Inflammatory macrophage (primary cell): ENCODE measurements at places on chromosomes 16 and 17.

GRCh38 chr17:36144014-36144413 is 32.4 kb downstream of the TBC1D3B start:
- DNase-seq = peak; percentile 78

- no peak for DNase-seq
Measured at GRCh38 chr17:50627036-50627781, 7.5 kb upstream of the ABCC3 start.

- peak; percentile 92 for DNase-seq
Measured at GRCh38 chr17:75113798-75114551, 4.2 kb downstream of the ARMC7 start.

DNA sequence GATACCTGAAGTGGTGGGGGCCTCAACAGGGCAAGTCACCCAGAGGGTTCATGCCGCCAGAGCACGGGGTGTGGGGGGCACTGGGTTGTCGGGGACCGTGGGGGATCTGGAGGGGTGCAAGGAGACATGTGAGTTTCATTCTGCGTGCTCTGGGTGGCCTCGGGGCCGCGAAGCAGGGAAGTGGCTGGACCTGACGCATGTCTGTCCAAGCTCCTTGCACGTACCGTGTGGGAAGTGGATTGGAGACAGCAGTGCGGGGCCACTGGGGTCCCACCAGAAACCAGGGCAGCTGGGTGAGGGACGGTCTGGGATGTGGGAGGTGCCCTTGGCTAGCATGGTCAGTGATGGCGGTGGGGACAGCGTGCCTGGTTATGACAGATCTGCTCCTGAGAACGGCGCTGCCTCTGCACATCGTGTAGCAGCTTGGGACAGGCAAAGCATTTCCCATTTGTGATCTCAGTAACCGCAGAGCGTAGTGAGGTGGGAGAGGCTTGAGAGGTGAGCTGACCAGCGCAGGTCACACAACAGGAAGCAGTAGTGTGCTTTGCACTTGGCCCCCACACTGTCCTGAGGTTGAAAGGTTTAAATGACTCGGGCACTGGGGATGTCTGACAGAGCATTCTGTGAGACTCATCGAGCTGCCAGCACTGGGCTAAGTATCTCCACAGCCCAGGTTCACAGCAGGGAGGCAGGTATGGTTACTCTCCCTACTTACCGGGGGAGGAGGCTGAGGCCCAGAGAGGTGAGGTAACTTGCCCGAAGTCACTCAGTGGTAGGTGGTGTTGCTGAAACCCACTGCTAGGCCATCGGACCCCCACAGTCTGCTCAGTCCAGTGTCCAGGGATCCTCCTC is 114.4 kb downstream of the SOCS1 start:
- no peak for DNase-seq
